CD4-positive, alpha-beta T cell treated with Interleukin-10 for 1 hour (primary cell): ENCODE measurements at places on chromosomes 4 and X.

- DNase-seq: no peak
Measured at GRCh38 chr4:182495031-182495430, 251.8 kb downstream of the TENM3 start.

- DNase-seq: no peak
Measured at GRCh38 chrX:18170910-18171309, 49.8 kb downstream of the BEND2 start.

- no peak for DNase-seq
Measured at GRCh38 chr4:2261853-2262144, at the start of gene MXD4. MXD4 (minus strand) TSS chr4:2262109; CDS start chr4:2261980, 129 bp downstream.

DNA sequence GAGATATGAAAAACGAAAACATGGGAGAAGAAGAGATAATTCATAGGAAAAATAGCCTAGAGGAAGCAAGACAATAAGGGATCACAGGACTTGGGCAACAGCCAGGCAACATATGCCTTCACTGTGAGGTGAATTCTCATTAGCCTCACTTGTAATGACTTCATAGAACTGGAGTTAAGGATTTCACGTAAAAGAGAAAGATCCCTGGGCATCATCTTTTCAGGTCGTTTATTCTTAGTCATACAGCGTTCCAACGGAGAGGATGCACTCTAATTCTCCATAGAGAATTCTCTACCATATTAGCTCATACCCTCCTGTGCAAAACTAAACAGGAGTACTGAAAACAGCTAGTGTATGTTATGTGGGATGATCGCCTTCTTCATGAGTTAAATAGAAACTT is 1.4 kb downstream of the PRKG2 start:
- DNase-seq: no peak

- DNase-seq: no peak
Measured at GRCh38 chr4:36278789-36279188, 2.6 kb upstream of the DTHD1 start.

- DNase-seq: no peak
Measured at GRCh38 chr4:24686866-24687692, 102.7 kb upstream of the DHX15 start.

DNA sequence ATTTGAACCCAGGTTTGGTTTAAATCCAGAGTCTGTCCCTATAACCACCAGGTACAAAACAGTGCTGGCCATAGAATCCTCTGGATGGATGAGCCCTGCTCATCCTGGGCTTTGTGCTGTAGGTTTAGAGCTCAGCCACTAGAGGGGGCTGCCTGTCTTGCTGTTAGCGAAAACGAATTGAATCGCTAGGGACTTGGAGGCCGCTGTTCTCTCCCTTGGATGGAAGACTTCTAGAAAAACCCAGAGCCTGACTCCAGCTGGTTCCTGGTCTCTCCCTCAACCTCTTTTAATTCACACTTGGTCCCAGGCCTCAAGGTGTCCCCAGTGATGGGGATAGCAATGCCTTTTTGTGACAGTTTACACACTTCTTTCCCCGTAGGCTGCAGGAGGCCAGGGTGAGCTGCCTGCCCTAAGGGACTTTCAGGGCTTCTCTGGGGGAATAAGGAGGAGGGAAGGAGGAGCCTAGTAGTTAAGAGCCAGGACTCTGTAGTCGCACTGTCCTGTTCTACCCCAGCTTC is 8.7 kb downstream of the RIPPLY1 start:
- DNase-seq: peak; percentile 47

DNA sequence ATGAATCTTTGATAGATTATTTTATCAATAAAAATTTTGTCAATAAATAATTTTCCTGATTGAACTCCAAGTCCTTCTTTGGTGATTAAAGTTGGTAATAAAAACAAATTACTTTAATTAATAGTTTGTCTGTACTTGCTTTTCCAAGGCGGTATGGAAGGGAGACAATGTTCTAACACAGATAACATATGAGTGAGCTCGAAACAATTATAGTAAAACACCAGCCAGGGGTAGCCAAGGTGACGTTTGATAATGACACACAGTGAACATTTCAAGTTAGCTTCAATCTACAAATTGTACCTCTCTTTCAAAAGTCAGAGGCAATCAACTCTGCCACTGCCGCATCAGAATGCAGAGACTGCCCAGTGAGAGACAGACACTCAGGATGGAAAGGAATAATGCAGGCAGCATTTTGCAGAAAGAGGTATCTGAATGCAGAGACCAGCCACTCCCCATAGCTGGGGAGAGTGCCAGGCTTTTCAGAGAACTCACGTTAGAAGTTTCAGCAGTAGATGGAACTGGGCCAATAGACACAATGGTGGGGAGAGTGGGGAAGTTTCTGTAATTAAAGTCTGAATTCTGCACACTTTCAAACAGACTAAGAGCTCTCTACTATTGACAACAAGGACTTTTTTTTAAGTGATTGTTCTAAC is 18.1 kb upstream of the ATOH1 start:
- no peak for DNase-seq

- no peak for DNase-seq
Measured at GRCh38 chrX:48470110-48470832, at the start of gene SLC38A5. SLC38A5 (minus strand) TSS chrX:48470260; CDS start chrX:48467924, 2,336 bp downstream.

DNA sequence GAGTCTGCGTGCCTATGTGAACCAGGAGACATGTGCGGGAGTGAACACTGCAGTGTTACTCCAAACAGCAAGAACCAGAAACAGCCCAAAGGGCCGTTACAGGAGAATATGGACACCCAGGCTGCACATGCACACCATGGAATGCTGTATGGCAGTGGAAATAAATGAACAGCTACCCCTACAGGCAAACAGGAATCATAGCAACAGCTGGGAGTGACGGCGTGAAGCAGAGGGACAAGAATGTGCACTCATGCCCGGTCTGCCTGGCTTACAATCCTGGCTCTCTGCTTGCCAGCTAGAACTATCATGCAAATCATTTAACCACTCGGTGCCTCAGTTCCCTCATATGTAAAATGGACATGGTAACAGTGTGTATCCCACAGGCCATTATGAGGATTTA is 16.6 kb downstream of the GPKOW start:
- DNase-seq: peak; percentile 19

GRCh38 chrX:150903110-150903508 is 4.6 kb upstream of the CD99L2 start:
- no peak for DNase-seq

DNA sequence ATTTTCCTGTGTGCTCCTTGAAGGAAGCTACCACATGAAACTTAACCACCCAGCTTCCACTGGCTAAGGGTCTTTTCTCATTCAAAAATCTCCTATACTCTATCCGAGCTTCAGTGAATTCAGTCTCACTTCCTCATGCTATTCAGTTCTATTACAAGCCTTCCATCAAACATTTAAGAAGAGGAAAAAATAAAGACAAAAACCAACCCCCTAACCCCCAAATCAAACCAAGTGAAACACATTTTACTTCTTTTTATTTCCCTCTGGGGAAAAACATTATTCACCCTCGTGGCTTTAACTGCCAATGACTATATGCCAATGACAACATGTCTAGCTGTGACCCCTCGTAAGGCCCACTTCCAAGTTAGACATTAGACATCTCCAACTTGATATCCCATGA is 16.2 kb upstream of the WDR19 start:
- no peak for DNase-seq

GRCh38 chrX:100944601-100945000 is 15.9 kb upstream of the XKRX start:
- DNase-seq: no peak

- no peak for DNase-seq
Measured at GRCh38 chr4:10098780-10099160, 17.8 kb downstream of the WDR1 start.

- DNase-seq: no peak
Measured at GRCh38 chr4:174600391-174600790, 78.1 kb upstream of the HPGD start.

- DNase-seq: no peak
Measured at GRCh38 chr4:140368686-140369085, 4.8 kb upstream of the SCOC start.

DNA sequence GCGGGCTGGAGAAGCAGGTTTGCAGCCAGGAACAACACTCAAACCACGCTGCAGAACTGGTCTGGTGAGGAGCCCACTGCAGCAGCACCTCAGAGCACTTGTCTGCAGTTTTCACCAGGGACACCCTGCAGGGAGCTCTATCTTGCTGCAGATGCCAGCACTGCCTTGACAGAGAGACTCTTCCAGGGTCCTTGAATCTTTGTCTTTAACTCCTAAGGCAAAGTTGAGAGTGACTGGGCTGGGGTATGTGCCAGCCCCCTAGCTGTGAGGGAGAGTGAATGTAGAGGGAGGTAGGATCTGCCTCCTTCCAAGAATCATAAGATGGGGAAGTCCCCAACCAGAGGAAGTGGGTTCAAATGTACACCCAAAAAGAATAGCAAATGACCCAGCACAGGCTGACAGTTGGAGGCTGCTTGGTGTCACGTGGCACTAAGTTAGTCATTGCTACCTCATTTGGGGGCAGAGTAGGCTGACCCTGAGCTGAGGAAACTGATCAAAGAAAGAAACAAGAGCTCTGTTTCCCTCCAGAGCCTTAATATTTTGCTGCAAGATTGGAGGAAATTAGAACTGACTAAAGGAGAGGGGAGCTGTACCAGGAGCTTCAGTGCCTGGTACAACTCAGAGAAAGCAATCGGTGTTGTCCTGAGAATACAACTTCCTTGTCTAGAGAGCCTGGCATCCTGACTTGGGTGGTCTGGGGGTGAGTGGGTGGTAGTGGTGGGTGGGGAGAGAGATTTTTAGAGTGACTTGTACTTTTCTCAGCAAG is 28.2 kb upstream of the HUWE1 start:
- peak; percentile 85 for DNase-seq

DNA sequence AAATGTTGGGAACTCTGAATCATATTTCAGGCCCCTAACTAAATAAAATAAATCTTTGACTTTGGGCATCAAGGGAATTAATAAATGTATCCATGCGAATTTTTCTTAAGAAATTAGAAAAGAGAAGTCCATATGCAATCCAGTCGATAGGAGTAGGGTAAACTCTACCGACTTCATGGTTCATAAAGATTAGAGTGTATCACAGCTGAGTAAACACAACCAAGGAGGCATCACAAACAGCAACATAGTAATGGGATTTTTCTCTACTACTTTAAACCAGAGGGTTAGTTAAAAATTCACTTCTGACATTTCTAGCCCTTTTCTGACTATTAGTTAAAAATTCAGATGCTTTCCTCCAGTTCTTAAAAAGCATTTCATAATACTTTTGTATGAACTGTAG is 19.9 kb downstream of the SEPTIN11 start:
- no peak for DNase-seq
